ENCODE measurements at places on chromosomes 2 and 18.

DNA sequence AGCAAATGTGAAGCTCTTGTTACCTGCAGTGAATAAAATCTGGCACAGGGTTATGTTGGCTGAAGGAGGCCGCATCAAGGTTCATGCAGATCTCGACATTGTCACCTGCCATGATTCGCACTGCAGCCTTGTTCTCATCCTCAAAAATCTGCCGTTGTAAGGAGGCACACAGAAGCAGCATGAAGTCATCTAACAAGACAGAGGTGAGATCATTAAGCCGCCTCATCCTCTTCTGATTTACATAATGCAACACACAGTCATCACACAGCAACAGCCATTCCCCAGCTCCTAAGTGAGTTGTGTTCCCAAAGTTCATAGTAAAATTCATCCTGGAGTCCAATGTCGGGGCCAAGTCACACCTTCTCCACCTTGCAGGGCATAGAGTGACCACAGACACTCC, 232.1 kb downstream of the NAPG start:
- DNase-seq: no peak

- no peak for DNase-seq
These were observed 847.3 kb upstream of the ACVR2A start for GRCh38 chr2:146997488-146997887.

DNA sequence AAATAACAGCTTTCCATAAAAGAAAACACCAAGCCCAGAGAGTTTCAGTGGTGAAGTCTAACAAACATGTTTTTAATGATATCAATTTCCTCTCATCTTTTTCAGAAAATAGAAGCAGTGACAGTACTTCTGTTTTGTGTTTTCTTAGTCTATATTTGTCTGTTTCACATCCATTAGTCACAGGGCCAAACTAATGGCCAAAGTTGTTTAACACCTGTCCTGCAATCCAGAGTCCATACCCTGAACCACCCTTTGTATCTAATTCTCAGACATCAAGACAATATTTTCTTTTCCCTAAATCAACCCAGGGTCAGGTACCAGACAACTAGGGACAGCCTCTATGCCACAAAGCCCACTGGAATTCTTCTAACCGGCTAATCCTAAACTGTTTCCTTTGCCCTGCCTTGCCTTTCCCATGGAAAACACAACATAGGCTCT, 25.9 kb downstream of the TMSB10 start:
- DNase-seq: no peak

GRCh38 chr2:10597956-10598355, 91.8 kb downstream of the NOL10 start:
- DNase-seq: no peak

DNA sequence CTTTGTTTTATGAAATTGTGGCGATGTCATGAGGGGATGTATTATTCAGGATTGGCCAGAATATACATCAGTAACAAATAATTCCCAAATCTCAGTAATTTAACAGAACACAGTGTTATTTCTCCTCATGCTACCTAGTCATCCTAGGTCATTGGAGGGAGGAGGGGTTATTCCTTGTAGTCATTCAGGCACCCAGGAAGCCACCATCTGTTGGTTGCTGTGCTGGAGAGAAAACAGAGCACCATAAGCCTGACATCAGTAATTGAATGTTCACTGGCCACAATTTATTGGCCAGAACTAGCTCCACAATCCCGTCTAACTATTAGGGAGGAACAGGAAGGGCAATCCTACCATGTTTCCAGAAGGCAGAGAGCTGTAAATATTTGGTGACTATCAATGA, 303.5 kb upstream of the CELF4 start:
- no peak for DNase-seq

Measured in activated T-cell treated with anti-CD3 and anti-CD28 coated beads for 24 hours (primary cell).